ENCODE measurements at places on chromosomes 5 and 9.

DNA sequence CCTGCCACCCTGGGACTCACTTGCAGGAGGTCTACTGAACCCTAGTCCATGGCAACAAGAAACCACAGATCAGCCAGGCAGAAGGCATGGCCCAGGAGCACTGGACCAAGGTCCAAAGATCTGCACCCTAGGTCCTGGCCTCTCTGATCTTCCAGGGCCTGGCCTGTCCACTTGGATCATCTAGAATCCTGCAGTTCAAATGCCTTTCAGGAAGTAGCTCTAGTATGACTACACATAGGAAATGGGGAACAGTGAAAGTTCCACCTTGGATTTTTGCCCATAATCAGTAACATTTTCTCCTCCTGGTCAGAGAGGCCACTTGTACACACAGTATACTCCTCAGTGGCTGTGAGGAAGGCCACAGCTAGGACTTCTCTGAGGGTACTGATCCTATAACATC is 11.5 kb downstream of the ANXA6 start:
- DNase-seq = no peak

- DNase-seq = no peak
These were observed 1.9 kb downstream of the RAB24 start for GRCh38 chr5:177301503-177302165.

DNA sequence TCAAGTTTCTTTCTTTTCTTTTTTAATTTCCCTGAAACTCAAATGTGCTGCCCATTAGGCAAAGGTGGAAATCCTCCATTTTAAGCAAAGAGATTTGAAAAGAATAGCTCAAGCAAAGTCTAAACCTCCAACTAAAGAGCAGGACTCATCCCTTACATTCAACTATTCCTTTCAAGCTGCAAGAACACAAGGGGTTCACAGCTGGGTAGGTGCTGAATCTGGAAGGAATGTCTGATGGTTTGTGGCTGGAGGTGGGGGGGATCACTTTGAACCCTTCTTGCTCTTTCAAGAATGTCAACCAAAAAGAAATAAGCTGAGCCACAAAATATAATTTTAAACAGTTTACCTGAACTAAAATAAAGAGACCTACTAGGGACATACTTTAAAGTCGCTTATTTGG is 375.7 kb upstream of the CDH10 start:
- DNase-seq = no peak

DNA sequence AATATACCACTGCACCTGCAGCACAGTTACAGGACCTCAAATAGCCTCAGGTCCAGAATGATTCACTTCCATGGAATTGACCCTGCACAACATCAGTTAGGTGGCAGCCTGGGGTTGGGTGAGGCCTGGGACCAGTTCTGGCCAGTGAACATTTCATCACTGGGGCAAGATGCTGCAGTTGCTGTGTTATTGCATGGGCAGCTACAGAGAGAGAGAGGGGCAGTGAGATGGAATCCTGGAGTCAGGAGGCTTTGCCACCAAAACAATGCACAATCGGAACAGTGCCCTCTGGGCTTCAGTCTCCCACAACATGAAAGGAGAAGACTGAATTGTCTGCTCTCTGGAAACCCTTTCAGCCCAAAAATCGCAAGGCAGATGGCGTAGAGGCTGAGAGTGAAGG is 51.8 kb downstream of the SH3TC2 start:
- no peak for DNase-seq

Data from CD4-positive, alpha-beta T cell treated with Interleukin-17A for 1 hour (primary cell).